ENCODE measurements at places on chromosomes 12 and 14.
A peak's percentile ranks its signal among the peaks of the same experiment; 100 is the strongest.

GRCh38 chr12:95574799-95575452 is 23.6 kb upstream of the USP44 start:
- peak; percentile 14 for DNase-seq

DNA sequence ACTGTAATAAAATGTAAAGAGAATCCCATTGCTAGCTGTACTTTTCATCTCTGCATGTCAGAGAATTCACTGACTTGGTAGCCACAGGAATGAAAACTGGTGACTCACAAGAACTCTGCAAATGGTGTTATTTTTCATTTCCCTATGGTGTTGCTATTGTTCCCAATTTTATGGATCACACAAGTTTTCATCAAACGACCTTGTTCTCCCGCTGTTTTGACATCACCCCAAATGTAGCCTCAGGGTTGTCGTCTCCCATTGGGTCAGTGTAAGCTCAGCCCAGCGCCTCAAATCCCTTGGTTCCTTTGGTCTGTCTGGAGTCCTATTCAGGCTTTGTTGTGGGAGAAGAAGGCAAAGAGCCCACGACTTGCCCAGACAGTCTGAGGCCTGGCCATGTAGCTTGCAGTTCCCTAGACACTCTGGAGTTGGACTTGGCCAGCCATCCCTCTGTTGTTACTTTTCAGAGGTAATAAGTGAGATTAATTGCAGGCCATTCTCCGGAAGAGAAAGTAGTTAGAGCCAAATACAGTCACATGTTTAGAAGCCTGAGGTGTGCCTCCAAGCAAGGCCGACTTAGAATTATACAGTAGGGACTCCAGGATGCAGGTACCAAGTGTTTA is 159.2 kb downstream of the TGFB3 start:
- no peak for DNase-seq

DNA sequence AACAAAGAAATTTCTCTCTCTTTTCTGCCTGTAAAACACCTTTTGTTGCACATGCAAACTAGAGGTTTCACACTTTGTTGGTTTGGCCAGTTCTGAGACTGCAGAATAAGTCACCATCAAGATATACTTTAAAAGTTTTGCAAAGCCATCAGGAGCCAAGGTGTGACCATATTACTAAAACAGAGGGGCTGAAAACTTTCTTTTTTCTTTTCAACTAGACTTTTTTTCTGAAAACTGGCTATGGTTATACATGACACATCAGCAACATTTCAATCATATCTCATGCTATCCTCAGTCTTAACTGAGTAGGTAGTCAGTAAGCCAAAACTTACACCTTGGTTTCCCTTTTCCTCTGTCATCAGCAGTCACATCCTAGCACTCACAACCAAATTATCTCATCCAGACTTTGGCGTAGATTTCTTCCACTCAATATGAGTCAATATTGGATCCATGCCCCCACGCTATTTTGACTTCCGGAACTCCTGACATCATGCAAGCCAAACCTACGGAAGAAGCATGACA is 4.1 kb upstream of the IFNG start:
- no peak for DNase-seq

DNA sequence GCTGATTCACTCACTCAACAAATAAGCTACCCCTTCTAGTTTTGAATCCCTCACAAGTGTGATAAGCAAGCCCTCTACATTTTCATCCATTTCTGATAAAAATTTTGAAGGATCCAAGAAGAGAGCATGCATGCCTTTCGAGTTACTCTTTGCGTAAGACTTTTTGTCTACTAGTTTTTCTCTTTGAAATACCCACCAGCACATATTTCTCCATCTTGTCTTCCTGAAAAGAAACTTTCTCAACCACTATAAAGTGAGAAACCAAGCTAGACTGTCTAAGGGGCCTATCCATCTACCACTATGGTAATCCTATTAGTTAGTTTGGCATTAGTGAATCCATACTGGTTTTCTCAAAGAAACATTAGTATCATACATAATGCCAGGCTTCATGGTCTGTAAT is 56.9 kb downstream of the PARP11 start:
- no peak for DNase-seq

GRCh38 chr14:71138448-71139293 is 231.4 kb downstream of the PCNX1 start:
- DNase-seq, result peak; percentile 77

DNA sequence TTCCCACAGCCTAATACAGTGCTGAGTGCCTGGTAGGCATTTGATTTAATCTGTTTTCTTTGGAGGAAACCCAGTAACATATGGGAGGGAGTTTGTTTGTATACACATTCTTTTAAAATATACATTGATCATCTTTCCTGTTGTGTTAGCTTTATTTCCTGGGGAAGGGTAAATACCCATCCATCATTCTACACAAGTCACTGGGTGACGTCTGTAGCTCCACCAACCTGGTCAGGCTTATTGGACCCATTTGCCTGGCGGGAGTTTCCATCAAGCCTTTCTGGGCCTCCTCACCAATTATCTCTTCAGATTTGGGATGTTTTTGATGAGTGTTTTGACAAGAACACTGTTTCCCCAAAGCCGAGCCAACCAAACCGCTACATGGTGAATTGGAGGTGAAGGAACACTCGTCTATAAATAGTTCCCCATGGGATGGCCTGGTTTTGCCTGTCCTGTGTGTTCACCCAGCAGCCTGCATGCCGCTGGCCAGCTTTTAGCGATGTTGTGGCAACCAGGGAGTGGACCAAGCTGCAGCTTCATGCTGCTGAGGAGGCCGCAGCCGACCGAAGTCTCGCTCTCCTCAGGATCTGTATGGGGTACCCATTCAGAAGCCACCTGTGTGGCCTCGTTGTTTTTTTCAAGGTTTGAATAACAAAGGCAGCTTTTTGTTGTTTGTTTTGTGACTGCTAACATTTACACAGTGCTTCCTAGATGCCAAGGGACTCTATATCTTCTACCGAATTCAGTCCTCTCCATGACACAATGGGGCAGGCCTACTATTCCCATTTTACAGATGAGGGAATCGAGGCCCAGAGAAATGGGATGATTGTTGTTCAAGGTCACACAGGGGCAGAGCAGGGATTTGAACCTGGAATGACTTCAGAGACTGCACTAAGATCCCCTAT is 22.6 kb downstream of the PLXNC1 start:
- DNase-seq, result no peak
